ENCODE measurements at places on chromosomes 11 and 22.

DNA sequence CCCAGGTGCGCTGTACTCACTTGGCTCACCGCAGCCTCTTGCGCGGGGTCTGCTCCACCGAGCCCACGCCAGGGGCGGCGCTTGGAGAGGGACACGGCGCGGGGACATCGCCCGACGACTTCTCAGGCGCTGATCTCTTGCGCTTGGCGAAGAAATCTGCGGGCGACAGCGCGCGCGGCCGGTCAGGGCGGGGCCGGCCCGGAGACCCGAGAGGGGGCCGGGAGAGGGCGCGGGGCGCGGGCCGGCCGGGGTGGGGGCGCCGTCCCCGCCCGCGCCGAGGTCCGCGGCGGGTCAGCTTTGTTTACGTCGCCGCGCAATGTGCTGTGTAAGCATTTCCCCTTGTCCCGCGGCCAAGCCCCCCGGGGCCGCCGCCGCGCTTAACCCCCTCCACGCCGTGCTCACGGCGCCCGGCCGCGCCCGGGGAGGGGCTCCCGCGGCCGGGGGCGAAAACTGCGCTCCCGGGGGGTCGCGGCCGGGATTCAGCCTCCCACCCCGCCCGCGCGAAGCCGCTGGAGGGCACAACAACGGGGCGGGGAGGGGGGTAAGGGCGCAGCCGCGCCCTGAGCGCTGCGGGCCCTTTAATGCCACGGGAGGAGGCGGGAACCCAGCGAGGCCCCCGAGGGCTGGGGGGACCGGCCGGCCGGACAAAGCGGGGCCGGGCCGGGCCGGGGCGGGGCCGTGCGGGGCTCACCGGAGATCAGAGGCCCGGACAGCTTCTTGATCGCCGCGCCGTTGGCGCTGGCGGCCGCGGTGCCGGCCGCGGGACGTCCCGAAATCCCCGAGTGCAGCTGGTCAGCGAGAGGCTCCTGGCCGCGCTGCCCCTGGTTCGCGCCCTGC, 1.4 kb downstream of the CDKN1C start:
- no peaks in the 10 kb centered on the region for H3K36me3 ChIP-seq
- H3K27me3 ChIP-seq, result no peaks in the 10 kb centered on the region
- no peak overlapping the region for H3K27ac ChIP-seq
- no peak for DNase-seq

GRCh38 chr11:60592601-60593000, 77.4 kb downstream of the MS4A13 start:
- H3K4me1 ChIP-seq, result no peaks in the 10 kb centered on the region
- no peak overlapping the region for H3K27ac ChIP-seq
- no peaks in the 10 kb centered on the region for H3K36me3 ChIP-seq
- H3K27me3 ChIP-seq, result no peaks in the 10 kb centered on the region

DNA sequence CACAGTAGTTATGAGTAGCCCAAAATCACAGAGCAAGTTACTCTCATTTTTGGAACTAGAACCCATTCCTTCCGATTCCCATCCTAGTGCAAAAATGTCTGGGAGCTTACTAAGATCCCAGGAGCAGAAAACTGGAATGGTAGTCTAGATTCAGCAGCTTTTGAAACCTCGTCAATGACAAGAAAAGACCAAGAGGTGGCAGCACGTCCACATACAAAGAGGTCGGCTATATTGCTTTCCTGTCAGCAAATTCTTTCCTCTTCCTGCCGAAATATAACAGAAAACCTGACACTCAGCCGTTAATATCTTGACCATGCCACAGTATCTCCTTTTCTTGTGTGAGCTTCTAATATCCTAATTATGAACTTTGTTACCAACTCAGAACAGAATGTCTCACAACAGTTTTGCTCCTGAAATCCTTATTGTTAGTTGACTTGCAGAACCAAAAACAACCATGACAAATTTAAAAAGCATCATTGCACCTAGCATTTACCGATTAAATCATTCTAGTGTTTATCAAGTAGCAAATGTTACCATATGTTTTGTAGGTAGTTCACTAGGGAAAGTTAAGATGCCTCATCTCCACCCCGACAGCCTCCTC, 92.8 kb upstream of the OR9G4 start:
- H3K4me3 ChIP-seq, result no peak overlapping the region
- H3K4me1 ChIP-seq, result no peaks in the 10 kb centered on the region
- H3K27me3 ChIP-seq, result no peaks in the 10 kb centered on the region
- no peaks in the 10 kb centered on the region for H3K36me3 ChIP-seq
- no peak for DNase-seq

GRCh38 chr11:12266943-12267342, 110.4 kb upstream of the PARVA start:
- DNase-seq, result no peak
- no peaks in the 10 kb centered on the region for H3K4me1 ChIP-seq
- H3K36me3 ChIP-seq, result no peaks in the 10 kb centered on the region
- H3K4me3 ChIP-seq, result no peak overlapping the region

- H3K27ac ChIP-seq, result no peak overlapping the region
- H3K4me1 ChIP-seq, result no peaks in the 10 kb centered on the region
- no peaks in the 10 kb centered on the region for H3K27me3 ChIP-seq
- no peak for DNase-seq
- H3K36me3 ChIP-seq, result no peaks in the 10 kb centered on the region
Measured at GRCh38 chr11:102253020-102253715, 64.1 kb upstream of the BIRC3 start.

GRCh38 chr11:62061356-62062222, 62.2 kb upstream of the INCENP start:
- no peaks in the 10 kb centered on the region for H3K4me1 ChIP-seq
- no peaks in the 10 kb centered on the region for H3K36me3 ChIP-seq
- H3K27ac ChIP-seq, result no peak overlapping the region
- no peaks in the 10 kb centered on the region for H3K27me3 ChIP-seq

DNA sequence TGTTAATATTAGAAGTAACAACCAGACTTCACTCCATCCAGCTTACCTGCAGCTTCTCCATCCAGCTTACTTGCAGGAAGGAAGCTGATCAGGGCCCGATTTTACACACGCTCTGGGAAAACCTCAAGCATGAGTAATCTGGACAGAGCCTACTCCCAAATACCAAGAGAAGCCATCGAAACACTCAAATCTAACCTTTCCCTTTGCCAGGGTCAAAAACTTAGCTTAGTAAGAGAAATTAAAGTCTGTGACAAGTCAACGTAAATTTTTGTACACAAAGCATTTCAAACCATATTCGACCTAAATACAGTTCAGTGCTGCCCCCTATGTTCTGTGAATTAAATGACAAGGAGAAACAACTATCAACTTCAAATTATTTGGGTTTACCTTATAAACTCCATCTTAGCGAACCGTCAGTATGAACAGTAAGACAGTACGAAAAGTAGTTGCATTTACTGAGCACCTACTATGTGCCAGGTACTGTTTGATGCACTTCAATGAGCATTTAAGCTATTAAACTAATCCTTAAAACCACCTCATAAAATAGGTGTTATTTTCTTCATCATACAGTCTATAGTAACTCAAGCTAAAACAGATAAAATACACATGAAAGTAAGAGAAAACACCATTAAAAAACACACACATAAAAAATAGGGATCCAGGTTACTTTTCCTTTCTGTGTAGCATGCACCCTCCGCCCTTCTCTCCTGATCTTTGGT, 36.9 kb downstream of the ARFGAP3 start:
- no peak overlapping the region for H3K4me3 ChIP-seq
- H3K4me1 ChIP-seq, result no peaks in the 10 kb centered on the region
- H3K27ac ChIP-seq, result no peak overlapping the region
- peaks cover 43% of the 10 kb centered on the region for H3K36me3 ChIP-seq
- no peaks in the 10 kb centered on the region for H3K27me3 ChIP-seq

GRCh38 chr11:117282956-117283355, 8.2 kb upstream of the BACE1-AS start:
- H3K4me3 ChIP-seq, result no peak overlapping the region
- DNase-seq, result no peak
- H3K27ac ChIP-seq, result no peak overlapping the region

- no peaks in the 10 kb centered on the region for H3K36me3 ChIP-seq
- no peak overlapping the region for H3K27ac ChIP-seq
- H3K4me3 ChIP-seq, result no peak overlapping the region
Measured at GRCh38 chr11:28966951-28967350, 858.8 kb downstream of the METTL15 start.

DNA sequence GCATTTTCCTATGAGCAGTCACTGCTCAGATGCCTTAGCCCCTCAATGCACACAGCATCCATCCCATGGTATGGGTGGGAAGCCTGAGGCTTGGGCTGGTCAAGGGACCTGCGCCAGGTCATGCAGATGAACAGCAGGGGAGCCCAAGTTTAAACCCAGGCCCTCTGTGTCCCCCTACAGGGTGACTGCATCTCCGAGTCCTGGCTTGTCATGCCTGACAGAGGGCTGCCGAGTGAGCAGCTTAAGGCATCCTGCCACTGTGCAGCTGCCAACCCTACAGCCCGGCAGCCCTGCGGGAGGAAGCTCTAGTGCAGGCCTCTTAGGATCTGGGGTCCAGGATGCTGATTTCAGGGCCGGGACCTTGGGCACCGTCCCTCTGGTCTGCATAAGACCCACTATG, 10.0 kb downstream of the IL2RB start:
- peaks cover 63% of the 10 kb centered on the region for H3K36me3 ChIP-seq
- peaks cover 2% of the 10 kb centered on the region for H3K4me1 ChIP-seq
- no peaks in the 10 kb centered on the region for H3K27me3 ChIP-seq
- H3K4me3 ChIP-seq, result no peak overlapping the region
- no peak overlapping the region for H3K27ac ChIP-seq

Measured in naive thymus-derived CD4-positive, alpha-beta T cell (primary cell).